ENCODE measurements at places on chromosomes 4 and X. TPM values are rescaled to one million over a fixed set of nuclear protein-coding genes. Genes with fewer than 3 reads are reported as not detected.
A peak's percentile ranks its signal among the peaks of the same experiment; 100 is the strongest.

GRCh38 chr4:101667348-101667747, 123.2 kb upstream of the BANK1 start:
- DNase-seq, result no peak

KLB gene
- not detected for polyA plus RNA-seq

GRCh38 chr4:80610845-80611677, 275.5 kb downstream of the CFAP299 start:
- DNase-seq, result no peak

DNA sequence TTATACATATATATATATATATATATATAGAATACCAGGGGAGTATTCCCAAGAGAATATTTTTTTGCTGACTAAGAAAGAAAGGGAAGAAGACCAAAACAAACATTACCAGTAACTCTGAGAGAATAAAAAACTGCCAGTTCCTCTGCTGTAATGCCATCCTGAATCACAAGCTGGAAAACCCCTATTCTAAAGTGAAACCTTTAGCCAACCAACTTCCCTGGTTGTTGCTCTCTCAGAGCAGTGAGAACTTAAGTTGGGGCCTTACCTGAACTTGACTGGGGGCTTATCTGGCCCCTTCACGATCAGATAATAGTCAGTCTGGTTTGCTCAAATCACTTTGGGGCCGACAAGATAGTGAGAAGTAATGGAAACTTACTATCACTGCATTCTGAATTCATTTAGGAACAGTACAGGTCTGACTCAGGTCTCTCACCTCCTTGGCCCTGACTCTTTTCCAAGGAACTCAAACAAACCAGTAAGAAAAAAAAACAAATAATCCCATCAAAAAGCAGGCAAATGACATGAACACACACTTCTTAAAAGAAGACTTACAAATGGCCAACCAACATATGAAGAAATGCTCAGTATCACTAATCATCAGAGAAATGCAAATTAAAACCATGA, 62.5 kb downstream of the CD40LG start:
- no peak for DNase-seq

FGB gene
- polyA plus RNA-seq, result not detected

DNA sequence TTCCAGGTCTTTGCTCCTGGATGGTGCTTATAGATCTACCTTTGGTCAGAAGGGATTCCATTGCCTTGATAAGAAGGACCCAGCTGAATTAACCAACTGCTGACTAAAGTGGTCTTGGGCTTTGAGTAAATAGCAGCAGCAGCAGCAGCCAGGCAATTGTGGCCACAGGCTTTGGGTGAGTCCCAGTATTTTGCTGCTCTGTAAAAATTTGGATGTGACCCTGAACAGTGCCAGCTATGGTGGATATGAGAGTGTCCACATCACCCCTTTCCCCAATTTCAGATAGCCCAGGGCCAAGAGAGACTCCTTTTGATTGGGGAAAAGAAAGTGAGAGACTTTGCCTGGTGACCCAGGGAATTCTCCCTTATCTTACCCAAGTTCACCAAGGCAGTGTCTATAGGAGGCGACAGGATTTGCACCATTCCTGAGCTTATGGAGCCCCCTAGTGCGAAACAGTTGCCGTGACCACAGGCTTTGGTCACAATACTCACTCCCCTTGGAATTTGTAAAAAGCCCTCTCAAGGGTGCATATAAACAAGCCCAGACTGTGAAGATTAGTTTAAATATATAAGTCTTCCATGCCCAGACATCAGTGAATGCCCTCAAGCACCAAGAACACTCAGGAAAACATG, 518.0 kb downstream of the TMA16 start:
- DNase-seq, result no peak

DNA sequence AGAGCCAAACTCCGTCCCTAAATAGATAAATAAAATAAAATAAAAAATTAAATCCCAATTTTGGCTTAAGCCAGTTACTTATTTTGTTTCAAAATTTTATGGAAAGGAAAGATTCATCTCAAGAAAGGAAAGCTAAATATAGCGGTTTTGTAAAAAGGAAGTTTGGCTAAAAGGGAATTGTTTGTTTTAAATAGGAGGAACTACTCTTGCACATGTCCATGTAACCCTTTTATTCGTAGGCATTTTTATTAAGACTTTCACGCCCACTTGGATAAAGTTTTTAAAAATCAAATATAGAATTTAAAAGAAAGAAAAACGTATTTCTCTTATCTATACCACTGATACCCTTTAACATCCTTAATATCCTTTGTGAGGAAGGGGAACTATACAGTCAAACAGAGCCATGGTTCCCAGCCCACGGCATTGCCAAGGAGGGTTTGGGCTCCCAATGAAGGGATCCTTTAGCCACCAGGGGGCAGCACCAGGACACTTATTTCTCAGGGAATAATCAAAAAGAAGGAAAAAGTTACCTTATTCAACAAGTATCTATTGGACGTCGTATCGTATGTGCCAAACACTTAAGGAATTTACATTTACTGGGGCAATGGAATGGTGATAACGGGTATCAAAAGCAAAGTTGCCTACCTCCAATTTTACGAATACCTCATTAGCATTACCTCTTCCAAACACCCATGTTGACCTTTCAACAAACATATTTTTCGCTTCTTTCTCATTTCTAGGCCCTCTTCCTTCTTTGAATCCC, 27.7 kb downstream of the CDKN2AIP start:
- DNase-seq, result peak; percentile 74

MSX1 gene
- polyA plus RNA-seq, result not detected

- DNase-seq, result no peak
Observed at GRCh38 chr4:91527056-91527455, 776.7 kb upstream of the GRID2 start.

DUSP9 gene
- not detected for polyA plus RNA-seq

C1QTNF7 gene
- not detected for polyA plus RNA-seq

GRCh38 chr4:93657527-93657926, 171.0 kb upstream of the ATOH1 start:
- DNase-seq, result no peak

- DNase-seq, result no peak
Observed at GRCh38 chr4:155973639-155974475, 20.2 kb upstream of the CTSO start.

DNA sequence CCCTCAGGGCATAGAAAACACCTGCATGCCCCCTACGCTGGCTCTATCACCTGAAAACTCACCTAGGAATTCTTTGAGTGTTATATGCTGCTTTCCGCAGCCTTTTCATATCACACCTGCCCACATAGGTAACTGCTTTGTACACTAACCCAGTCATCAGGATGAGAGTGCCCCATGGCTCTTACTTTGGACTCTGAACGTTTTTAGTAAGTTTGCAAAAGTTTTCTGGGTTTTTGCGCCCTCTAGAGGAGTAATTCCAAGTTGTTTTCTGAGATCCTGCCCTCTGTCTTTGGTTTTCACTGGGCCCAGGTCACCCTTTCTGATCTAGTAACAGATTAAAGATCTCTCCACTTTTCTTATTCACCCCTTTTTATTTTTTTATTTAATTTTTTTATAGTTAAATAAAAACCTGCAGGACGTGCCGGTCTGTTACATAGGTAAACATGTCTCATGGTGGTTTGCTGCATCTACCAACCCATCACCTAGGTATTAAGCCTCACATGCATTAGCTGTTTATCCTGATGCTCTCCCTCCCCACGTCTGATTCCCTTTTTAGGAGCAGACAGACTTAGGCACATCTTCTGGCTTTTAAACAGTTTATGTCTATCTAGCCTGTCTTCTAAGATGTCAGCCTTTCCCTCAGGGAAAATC, 139.2 kb downstream of the NWD2 start:
- no peak for DNase-seq

MID1 gene
- polyA plus RNA-seq, result not detected

ODAPH gene
- polyA plus RNA-seq, result not detected

TMEM271 gene
- not detected for polyA plus RNA-seq

DNA sequence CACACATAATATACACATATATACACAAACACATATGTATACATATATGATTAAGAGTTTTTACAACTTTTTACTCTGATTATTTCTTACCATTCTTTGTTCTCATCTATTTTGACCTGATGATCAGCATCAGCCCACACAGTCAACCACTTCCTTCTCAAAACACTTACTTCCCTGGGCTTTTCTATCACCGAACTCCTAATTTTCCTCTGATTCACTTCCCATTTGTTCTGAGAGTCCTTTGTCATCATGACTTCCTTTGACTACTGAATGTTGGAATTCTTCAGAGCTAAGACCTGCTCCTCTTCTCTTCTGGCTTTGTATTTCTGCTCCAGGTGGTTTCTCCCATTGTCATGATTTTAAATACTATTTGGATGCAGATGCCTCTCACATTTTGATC, 209.5 kb upstream of the AFF2 start:
- no peak for DNase-seq

DNA sequence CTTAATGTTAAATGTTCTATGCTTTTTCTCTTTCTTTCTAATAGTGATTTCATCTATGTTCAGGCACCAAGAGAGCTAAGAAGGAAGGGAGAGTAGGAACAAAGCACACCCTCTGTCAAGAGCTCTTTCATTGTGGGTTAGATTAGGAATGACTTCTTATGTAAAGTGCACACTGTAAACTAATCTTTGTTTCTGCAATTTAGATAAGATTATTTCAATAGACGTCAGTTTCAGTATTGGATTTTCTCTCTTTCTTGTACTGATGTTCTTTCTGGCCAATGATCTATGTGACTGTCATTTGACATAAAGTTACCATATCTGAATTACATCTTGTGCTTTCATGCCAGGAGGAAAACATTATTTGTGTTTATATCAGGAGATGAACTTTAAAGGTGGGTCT, 48.2 kb downstream of the ATOH1 start:
- no peak for DNase-seq

FDCSP gene
- polyA plus RNA-seq, result not detected

DNA sequence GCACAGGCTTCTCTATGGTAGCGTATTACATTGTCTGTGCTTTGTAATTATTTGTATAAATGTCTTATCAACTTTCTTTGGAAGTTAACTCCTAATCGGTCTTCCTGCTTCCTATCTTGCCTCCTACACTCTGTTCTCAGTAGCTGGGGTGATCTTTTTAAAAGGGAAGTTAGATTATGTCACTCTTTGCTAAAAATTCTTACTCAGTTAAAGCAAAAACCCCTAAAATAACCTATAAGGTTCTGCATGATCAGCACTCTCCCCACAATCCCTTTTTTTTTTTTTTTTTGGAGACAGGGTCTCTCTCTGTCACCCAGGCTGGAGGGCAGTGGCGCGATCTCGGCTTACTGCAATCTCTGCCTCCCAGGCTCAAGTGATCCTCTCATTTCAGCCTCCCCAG, 2.6 kb upstream of the PRPS1 start:
- no peak for DNase-seq

IBSP gene
- polyA plus RNA-seq, result not detected

DNA sequence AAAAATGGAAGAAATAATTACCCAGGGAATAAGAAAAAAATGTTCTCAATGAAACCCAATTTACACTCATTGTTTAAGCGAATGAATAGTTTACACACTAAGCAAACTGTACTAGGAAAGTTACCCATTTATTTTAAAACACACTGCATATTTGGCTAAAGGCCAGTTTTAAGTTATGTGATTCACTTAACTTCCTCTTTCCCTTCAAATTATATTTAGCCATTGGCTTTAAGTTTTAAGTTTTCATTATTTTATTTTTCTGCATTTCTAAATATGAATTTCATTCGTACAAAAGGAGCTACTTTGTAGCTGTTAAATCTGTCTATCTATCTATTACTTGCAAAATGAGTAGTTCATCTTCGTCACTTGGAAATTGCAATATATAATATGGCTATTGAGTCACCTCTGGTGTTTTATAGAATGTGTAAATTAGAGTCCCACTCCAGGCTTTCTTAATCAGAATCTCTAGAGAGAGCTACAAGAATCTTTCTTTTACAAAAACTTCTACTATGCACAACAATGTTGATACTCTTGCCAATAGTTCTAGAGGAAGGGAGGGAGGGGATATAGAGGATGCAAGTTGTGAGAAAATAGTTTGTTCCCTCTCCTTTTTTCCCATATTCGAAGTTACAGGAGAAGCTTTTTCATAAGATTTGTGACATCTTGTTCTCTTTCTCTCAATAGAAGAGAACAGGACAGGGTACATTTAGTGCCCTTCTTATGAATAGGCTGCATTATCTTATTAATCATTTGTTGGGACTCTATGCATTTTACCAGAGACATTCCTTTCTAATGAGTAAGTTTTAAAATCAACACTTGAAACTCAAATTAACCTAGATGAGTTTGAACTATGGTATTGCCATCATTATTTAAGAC, 41.8 kb downstream of the SULT1B1 start:
- DNase-seq, result no peak

GRCh38 chr4:53315300-53315699, 50.6 kb downstream of the SCFD2 start:
- DNase-seq, result peak; percentile 20

DNA sequence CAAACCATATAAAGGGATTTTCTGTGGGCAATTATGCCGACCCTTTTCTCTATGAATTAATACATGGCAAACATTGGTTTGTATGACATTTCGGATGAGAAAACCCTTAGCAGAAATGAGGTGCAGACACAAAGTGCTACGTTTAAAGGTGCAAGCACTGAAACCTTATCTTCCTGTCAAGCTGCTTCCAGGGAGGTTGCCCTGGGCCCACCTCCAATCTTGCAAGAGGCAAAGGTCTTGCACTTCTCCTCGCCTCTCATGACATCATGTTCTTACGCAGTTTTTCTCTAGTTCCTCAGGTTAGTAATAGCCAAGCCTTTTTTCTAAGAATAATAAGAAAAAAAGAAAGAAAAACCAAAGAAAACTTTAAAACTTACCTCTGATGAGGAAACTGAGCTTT, 220.1 kb downstream of the DHX15 start:
- DNase-seq, result no peak

- DNase-seq, result no peak
Observed at GRCh38 chrX:130340271-130340670, 552 bp downstream of the SLC25A14 start.

- DNase-seq, result no peak
Observed at GRCh38 chrX:74526764-74527163, 87.7 kb downstream of the RLIM start.

GAGE13 gene
- not detected for polyA plus RNA-seq

- DNase-seq, result no peak
Observed at GRCh38 chr4:117328333-117328732, 243.0 kb upstream of the TRAM1L1 start.

- DNase-seq, result no peak
Observed at GRCh38 chrX:45322820-45323219, 122.1 kb upstream of the DIPK2B start.

DNA sequence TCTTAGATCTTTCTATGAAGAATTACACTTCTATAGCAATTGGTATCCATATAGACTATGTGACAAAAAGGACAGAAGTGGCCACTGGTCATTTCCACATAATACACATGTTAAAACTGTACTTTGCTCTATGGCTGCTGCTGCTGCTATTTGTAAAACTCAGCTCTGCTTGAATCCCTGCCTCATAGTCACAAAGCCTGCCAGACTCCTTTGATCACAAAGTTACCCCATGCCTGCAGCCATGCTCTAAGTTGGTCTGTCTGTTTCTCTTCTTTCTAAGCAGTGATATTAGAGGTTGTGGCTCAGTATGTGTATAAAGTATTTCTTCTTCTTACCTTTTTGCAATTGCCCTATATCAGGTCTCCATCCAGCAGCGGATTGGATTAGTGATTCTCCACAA, 210.9 kb downstream of the GRID2 start:
- DNase-seq, result no peak
